ENCODE measurements at places on chromosomes 13 and 19.
A peak's percentile ranks its signal among the peaks of the same experiment; 100 is the strongest.

DNA sequence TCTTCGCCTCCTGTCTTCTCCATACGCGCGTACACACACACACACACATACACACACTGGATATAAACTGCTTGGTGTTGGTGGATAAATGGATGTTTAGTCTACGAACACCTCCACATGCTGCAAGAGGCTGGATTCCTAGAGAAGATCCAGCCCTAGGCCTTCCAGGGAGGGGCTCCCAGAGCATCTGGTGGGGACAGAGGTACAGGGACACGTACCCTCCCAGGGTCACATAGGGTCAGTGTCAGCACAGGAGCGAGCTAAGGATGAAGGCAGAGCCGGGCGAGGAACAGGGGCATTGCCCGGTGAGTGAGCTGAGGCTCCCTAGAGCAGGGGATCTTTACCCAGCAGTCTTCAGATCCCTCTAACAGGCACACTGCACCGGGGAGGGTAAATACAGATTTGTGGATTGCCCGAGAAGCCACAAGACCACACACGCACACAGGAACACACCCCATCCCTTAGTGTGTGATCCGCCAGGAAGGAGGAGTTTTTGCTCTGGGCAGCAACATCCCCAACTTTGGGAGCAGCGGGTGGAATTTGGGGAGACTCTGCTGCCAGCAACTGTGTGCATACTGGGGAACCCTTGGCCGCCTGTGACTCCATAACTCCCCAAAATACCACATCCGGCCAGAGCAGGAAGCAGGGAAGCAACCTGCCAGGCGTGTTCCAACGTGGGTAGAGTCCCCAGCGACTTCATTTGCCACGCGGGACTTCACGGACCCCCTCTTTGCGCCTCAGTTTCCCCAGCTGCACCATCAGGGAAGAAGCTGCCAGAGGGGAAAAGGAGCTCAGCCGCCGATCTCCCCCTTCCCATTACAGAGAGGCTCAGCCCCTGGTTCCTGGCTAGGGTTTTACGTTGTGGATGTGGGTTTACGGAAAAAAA lies 5.8 kb upstream of the TLE2 start:
- no peaks in the 10 kb centered on the region for H3K27me3 ChIP-seq
- peak overlapping the region; percentile 97 for H3K27ac ChIP-seq
- H3K36me3 ChIP-seq, result no peaks in the 10 kb centered on the region
- peak overlapping the region; percentile 66 for H3K4me3 ChIP-seq

DNA sequence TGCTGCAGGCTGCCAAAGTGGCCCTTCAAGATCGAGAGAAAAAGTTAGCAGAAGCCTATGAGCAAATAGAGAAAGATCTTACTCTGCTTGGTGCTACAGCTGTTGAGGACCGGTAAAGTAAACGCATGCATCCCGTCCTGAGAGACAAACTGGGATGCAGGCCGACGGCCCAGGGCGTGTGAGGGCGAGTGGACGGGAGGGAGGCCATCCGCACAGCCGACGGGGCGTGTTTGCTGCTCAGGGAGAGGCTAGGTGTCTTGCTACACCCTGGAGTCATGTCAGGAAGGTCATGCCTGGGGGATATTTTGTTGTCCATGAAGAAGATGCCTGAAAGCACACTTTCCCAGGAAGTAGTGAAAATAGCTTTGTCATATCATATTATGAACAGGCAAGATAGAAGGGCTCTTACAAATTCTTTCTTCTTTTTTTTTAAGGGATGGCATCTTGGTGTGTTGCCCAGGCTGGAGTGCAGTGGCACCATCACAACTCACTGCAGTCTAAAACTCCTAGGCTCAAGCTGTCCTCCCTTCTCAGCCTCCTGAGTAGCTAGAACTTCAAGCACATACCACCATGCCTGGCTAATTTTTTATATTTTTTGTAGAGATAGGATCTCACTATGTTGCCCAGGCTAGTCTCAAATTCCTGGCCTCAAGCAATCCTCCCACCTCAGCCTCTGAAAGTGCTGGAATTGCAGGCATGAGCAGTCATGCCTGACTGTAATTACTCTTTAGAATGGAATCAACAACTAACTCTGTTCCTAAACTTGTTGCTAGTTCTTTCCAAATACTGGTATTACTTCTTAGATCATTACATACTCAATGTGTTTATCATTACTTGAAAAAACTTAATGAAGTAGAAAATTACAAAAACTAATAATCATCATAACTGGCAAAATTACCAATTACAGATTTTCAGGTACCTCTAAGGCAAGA lies 117.6 kb upstream of the MCF2L start:
- no peaks in the 10 kb centered on the region for H3K4me1 ChIP-seq
- H3K36me3 ChIP-seq, result no peaks in the 10 kb centered on the region
- no peak for DNase-seq
- H3K27ac ChIP-seq, result no peak overlapping the region
- H3K27me3 ChIP-seq, result no peaks in the 10 kb centered on the region
- H3K4me3 ChIP-seq, result no peak overlapping the region

DNA sequence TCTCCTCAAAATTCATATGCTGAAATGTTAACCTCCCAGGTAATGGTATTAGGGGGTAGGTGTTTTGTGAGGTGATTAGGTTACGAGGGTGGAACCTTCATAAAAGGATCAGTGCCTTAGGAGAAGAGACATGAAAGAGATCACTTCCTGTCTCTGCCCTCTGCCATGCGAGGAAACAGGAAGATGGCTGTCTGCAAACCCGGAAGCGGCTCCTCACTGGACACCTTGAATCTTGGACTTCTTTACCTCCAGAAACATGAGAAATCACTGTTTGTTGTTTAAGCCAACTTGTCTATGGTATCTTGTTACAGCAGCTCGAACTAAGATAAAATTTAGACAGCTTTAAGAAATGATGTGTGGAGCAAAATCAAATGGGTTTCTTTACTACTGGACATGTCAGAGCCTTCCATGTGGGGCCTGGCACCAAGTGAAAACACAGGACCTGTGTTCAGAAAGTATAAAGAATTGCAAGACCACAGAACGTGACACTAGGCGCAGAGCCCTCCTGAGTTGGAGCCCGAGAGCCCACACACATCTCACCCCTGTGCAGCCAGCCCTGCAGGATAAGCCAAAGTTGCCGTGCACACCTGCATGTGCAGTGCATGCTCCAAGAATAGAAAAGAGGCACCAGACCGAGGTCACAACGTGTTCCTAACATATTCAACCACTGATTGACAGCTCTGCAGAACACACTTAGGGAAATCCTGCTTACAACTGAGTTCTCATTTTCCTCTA lies 112.5 kb upstream of the UQCRFS1 start:
- H3K27me3 ChIP-seq, result no peaks in the 10 kb centered on the region
- H3K36me3 ChIP-seq, result no peaks in the 10 kb centered on the region
- no peak for DNase-seq
- no peaks in the 10 kb centered on the region for H3K4me1 ChIP-seq

- DNase-seq, result no peak
- no peaks in the 10 kb centered on the region for H3K4me1 ChIP-seq
- H3K27me3 ChIP-seq, result no peaks in the 10 kb centered on the region
- no peaks in the 10 kb centered on the region for H3K36me3 ChIP-seq
Measured at GRCh38 chr13:64332048-64332447, 2898.1 kb downstream of the PCDH9 start.

DNA sequence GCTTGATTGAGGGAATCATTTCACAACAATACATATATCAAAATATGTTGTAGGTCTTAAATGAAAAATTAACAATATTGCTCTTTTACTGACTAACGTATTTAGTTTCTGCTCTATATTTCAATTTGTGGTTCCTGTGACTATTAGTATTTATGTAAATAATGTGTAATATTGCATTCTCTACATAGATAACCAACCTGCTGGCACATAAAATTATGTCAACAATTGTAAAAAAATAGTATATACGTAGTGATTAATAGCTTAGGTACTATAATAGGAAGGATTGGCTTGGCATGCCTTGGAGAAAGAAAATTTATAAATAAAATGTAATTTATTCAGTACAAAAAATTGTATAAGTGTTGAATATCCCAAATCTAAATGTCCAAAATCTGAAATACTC lies 1336.1 kb downstream of the PCDH9 start:
- H3K27me3 ChIP-seq, result no peaks in the 10 kb centered on the region
- no peaks in the 10 kb centered on the region for H3K4me1 ChIP-seq
- DNase-seq, result no peak
- no peaks in the 10 kb centered on the region for H3K36me3 ChIP-seq

- H3K36me3 ChIP-seq, result no peaks in the 10 kb centered on the region
- DNase-seq, result peak; percentile 77
- no peak overlapping the region for H3K4me3 ChIP-seq
Measured at GRCh38 chr19:1264801-1265614, 4.1 kb upstream of the CIRBP start.

- H3K27ac ChIP-seq, result no peak overlapping the region
- no peaks in the 10 kb centered on the region for H3K27me3 ChIP-seq
Measured at GRCh38 chr19:42441049-42441445, 1.7 kb downstream of the CXCL17 start.
